ENCODE measurements at places on chromosomes 2 and 18. TPM values are rescaled to one million over a fixed set of nuclear protein-coding genes. Genes with fewer than 3 reads are reported as not detected.

Gene MATN3
- total RNA-seq: not detected

Gene GRB14
- total RNA-seq: not detected

Gene BOLL
- not detected for total RNA-seq

Gene MC4R
- total RNA-seq: not detected

Gene ASB18
- not detected for total RNA-seq

Gene LRATD1
- not detected for total RNA-seq

Gene KIF5C
- 6.4 TPM for total RNA-seq

Gene SLC14A1
- total RNA-seq: 2.8 TPM

Gene TTC32
- total RNA-seq: 35.8 TPM

Gene CCDC74B
- 0.22 TPM for total RNA-seq

Gene REG1B
- total RNA-seq: not detected

Gene SKOR2
- total RNA-seq: not detected

Gene CYP26B1
- total RNA-seq: not detected

Gene ZSWIM2
- not detected for total RNA-seq

Gene PTPRM
- 4.2 TPM for total RNA-seq

Gene RAPGEF4
- total RNA-seq: 1.4 TPM

Gene FAM228B
- total RNA-seq: 17.6 TPM

Gene MTCL1
- 0.19 TPM for total RNA-seq
